ENCODE measurements at places on chromosomes 16 and 17. TPM values are rescaled to one million over a fixed set of nuclear protein-coding genes. Genes with fewer than 3 reads are reported as not detected.

- no peak overlapping the region for H3K27ac ChIP-seq
- peak; percentile 15 for DNase-seq
- peaks cover 5% of the 10 kb centered on the region for H3K4me1 ChIP-seq
- H3K36me3 ChIP-seq: no peaks in the 10 kb centered on the region
Observed at GRCh38 chr16:11140098-11140375, 116.0 kb downstream of the SOCS1 start.

DUXB gene
- polyA plus RNA-seq: not detected

- H3K4me1 ChIP-seq: peaks cover 14% of the 10 kb centered on the region
- no peak overlapping the region for H3K4me3 ChIP-seq
- H3K27ac ChIP-seq: no peak overlapping the region
Observed at GRCh38 chr16:21990381-21990944, 10.5 kb downstream of the PDZD9 start.

GRCh38 chr16:57244463-57244766 is 644 bp upstream of the ARL2BP start:
- peaks cover 6% of the 10 kb centered on the region for H3K4me1 ChIP-seq
- peaks cover 3% of the 10 kb centered on the region for H3K36me3 ChIP-seq
- DNase-seq: no peak
- H3K4me3 ChIP-seq: peak overlapping the region; percentile 89
- peak overlapping the region; percentile 95 for H3K27ac ChIP-seq

- H3K27ac ChIP-seq: no peak overlapping the region
- H3K36me3 ChIP-seq: no peaks in the 10 kb centered on the region
- DNase-seq: peak; percentile 48
- no peaks in the 10 kb centered on the region for H3K27me3 ChIP-seq
- no peak overlapping the region for H3K4me3 ChIP-seq
- peaks cover 12% of the 10 kb centered on the region for H3K4me1 ChIP-seq
Observed at GRCh38 chr16:66478733-66479511, 51.8 kb downstream of the BEAN1 start.

GRAP gene
- 8.6 TPM for polyA plus RNA-seq

PRAC2 gene
- not detected for polyA plus RNA-seq

GRCh38 chr17:7744416-7744815 is 26.9 kb downstream of the DNAH2 start:
- H3K36me3 ChIP-seq: no peaks in the 10 kb centered on the region
- H3K27ac ChIP-seq: no peak overlapping the region
- H3K27me3 ChIP-seq: no peaks in the 10 kb centered on the region
- H3K4me3 ChIP-seq: no peak overlapping the region

GRCh38 chr17:82750241-82750908 is 1.5 kb upstream of the TBCD start:
- H3K27ac ChIP-seq: peak overlapping the region; percentile 20
- no peaks in the 10 kb centered on the region for H3K27me3 ChIP-seq
- peaks cover 5% of the 10 kb centered on the region for H3K4me1 ChIP-seq

GRCh38 chr17:80948976-80949450 is 42.6 kb upstream of the CHMP6 start:
- H3K4me3 ChIP-seq: no peak overlapping the region
- no peak for DNase-seq
- H3K36me3 ChIP-seq: peaks cover 40% of the 10 kb centered on the region
- peaks cover 7% of the 10 kb centered on the region for H3K4me1 ChIP-seq

DNA sequence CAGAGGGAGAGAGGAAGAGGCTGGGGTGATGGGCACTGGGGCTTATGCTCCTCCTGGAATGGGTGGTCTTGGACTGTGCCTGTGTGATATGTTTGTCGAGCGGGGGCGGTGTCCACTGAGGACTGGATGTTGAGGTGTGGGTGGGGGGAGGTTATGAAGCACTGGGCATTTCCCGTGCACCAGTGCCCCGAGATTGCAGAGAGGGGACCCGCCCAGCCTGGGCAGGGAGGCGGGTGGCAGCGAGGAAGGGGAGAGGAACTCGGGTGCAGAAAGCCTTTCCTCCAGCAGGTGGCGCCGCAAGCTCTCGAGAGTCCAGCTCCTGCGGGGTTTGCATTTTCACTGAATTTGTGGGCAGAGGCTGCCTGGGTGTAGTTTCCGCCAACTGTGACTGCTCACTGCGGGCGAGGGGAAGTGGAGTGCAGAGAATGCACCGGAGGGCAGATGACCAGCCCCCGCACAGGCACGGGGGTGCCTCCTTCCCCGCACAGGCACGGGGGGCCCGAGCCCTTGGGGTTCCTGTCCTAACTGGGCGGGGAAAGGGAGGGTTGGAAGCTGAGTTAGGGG is 190.6 kb downstream of the SEC14L1 start:
- H3K27ac ChIP-seq: no peak overlapping the region
- peaks cover 2% of the 10 kb centered on the region for H3K4me1 ChIP-seq
- H3K27me3 ChIP-seq: no peaks in the 10 kb centered on the region
- no peaks in the 10 kb centered on the region for H3K36me3 ChIP-seq

PLCD3 gene
- 13.6 TPM for polyA plus RNA-seq

DNA sequence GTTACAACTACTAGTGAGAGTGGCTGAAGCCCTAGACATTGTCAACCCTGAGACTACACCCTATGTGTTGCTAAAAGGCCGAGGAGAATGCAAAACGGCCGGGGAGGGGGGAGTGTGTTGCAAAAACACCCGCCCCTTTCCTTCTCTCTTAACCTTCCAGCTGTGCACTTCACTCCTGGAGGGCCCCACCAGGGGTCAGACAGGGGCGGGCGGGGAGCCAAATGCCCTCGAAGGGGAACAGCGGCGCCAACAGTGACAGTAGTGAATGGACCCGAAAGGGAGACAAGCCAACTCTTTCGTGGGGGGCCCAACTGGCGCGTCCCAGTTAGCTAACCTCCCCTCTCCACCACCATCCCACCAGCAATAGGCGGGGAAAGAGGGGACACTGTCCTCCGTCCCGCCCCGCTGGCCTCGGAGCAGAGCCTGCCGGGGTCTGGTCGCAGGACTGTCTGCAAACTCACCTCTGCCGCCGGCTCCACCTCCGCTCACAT is 352 bp downstream of the MARF1 start:
- peaks cover 21% of the 10 kb centered on the region for H3K4me1 ChIP-seq
- H3K27me3 ChIP-seq: no peaks in the 10 kb centered on the region
- DNase-seq: peak; percentile 79
- peak overlapping the region; percentile 99 for H3K27ac ChIP-seq
- peak overlapping the region; percentile 97 for H3K4me3 ChIP-seq

- H3K27me3 ChIP-seq: no peaks in the 10 kb centered on the region
- no peak overlapping the region for H3K4me3 ChIP-seq
- peak overlapping the region; percentile 70 for H3K27ac ChIP-seq
Observed at GRCh38 chr16:75044800-75045361, 46.1 kb downstream of the ZNRF1 start.

GRCh38 chr16:66728117-66728787 is 23.2 kb downstream of the DYNC1LI2 start:
- no peak overlapping the region for H3K4me3 ChIP-seq
- H3K36me3 ChIP-seq: peaks cover 77% of the 10 kb centered on the region
- DNase-seq: no peak
- no peaks in the 10 kb centered on the region for H3K4me1 ChIP-seq

STH gene
- not detected for polyA plus RNA-seq

TMEM100 gene
- 127 TPM for polyA plus RNA-seq

AOC2 gene
- 1.5 TPM for polyA plus RNA-seq

DNA sequence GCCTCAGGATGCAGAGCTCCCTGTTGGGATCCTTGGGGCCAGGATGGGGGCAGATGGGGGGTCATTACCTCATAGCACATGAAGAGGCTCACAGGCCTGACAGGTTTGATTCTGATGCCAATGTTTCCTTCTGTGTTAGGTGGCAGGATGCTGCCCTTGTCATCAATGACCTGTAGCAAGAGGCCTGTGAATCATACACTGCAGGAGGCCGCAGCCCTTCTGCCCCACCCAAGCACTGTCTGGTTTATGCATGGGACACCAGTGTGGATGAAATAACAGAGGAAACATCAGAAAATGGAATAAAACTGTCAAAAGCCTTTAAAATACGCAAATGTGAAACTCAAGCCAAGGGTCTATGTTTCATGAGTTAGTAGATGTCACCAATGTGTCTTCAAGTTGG is 60.5 kb upstream of the ACSM2B start:
- DNase-seq: no peak
- H3K27me3 ChIP-seq: no peaks in the 10 kb centered on the region
- no peak overlapping the region for H3K4me3 ChIP-seq
- H3K4me1 ChIP-seq: no peaks in the 10 kb centered on the region
- no peak overlapping the region for H3K27ac ChIP-seq
- no peaks in the 10 kb centered on the region for H3K36me3 ChIP-seq

DNA sequence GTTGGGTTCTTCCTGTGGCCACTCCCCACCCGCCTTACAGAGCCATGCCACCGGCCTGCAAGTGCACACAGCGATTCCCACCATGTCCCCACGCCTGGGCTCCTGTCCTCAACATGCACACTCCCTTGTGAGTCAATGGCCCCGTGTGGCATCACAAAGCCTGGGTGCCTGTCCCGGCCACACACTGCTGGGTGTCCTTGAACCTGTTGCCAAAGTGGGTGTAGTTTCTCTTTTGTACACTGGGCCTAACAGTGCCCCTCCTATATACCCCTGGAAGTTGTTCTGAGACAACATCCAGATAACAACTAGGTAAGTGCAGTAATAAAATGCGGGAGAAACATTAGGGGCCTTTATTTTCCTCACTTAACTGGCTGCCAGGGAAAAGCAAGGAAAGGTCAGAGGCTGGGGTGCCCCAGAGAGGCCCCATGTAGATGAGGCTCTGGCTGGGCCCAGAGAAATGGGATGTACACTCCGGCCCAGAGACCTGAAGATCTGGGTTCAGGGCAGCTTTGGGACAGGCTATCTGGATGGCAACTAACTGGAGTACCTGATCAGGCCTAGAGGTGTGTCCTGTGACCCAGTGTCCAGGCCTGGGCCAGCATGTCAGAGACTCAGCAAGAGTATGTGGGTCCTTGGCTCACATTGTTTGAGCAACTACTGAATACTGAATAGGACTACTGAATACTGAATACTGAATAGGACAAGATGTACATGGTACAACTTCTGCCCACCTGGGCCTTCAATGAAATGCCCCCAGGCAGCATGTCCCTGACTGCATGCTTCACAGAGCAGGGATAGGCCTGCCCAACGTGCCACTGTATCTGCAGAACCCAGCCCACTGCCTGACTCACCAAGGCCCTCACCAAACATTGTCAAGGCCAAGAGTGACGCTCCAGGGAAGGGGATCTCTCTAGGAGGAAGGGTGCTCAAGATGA is 8.3 kb downstream of the ABCC3 start:
- no peak overlapping the region for H3K4me3 ChIP-seq
- no peak for DNase-seq
- H3K27me3 ChIP-seq: no peaks in the 10 kb centered on the region
- no peaks in the 10 kb centered on the region for H3K36me3 ChIP-seq
- peaks cover 30% of the 10 kb centered on the region for H3K4me1 ChIP-seq

GRCh38 chr16:72646615-72647014 is 401.3 kb downstream of the ZFHX3 start:
- H3K27me3 ChIP-seq: no peaks in the 10 kb centered on the region
- H3K4me1 ChIP-seq: no peaks in the 10 kb centered on the region
- H3K4me3 ChIP-seq: no peak overlapping the region
- no peak for DNase-seq
- no peak overlapping the region for H3K27ac ChIP-seq
- H3K36me3 ChIP-seq: no peaks in the 10 kb centered on the region

DNA sequence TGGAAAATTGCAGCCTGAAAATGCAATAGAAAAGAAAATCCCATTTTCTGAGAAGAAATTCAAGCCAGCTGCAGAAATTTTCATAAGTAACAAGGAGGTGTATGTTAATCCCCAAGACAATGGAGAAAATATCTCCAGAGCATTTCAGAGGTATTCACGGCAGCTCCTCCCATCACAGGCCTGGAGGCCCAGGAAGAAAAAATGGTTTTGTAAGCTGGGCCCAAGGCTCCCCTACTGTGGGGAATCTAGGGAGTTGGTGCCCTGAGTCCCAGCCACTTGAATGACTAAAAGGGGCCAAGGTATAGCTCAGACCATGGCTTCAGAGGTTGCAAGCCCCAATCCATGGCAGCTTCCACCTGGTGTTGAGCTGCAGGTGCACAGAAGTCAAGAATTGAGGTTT is 93.3 kb upstream of the ZNF267 start:
- no peak for DNase-seq
- no peaks in the 10 kb centered on the region for H3K27me3 ChIP-seq
- H3K27ac ChIP-seq: no peak overlapping the region

DNA sequence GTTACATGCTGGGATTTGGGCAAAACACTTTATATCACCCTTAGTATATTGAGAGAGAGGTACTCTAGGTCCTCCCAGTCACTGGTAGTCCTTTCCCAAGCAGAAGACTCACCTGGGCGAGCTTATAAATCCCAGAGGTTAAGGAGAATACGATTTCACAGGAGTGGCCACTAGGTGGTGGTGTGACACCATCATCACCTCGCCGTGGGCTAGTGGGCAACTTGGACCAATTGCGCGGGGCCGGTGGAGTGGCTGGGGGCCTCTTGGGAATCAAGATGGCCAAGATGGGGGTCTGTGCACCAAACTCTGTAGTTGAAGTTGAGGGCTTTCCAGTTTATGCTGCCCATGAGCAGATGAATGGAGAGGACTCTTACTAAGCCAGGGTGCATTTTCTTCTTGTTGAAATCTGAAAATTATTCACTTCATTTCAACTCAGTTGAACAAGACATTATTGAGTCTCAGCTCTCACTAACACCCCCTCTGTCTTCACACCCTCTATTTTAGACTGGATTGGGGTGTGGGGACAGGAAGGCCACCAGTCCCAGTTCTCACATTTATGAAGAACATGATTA is 38.2 kb upstream of the PIRT start:
- H3K36me3 ChIP-seq: no peaks in the 10 kb centered on the region
- H3K4me1 ChIP-seq: peaks cover 10% of the 10 kb centered on the region
- no peak overlapping the region for H3K27ac ChIP-seq
- no peak overlapping the region for H3K4me3 ChIP-seq
- DNase-seq: peak; percentile 22
- H3K27me3 ChIP-seq: peaks cover 4% of the 10 kb centered on the region

GRCh38 chr16:17224350-17224749 is 246.4 kb downstream of the XYLT1 start:
- H3K4me3 ChIP-seq: no peak overlapping the region
- no peaks in the 10 kb centered on the region for H3K27me3 ChIP-seq
- no peak for DNase-seq
- H3K27ac ChIP-seq: no peak overlapping the region
- H3K36me3 ChIP-seq: no peaks in the 10 kb centered on the region

NPTX1 gene
- 0.57 TPM for polyA plus RNA-seq

DNA sequence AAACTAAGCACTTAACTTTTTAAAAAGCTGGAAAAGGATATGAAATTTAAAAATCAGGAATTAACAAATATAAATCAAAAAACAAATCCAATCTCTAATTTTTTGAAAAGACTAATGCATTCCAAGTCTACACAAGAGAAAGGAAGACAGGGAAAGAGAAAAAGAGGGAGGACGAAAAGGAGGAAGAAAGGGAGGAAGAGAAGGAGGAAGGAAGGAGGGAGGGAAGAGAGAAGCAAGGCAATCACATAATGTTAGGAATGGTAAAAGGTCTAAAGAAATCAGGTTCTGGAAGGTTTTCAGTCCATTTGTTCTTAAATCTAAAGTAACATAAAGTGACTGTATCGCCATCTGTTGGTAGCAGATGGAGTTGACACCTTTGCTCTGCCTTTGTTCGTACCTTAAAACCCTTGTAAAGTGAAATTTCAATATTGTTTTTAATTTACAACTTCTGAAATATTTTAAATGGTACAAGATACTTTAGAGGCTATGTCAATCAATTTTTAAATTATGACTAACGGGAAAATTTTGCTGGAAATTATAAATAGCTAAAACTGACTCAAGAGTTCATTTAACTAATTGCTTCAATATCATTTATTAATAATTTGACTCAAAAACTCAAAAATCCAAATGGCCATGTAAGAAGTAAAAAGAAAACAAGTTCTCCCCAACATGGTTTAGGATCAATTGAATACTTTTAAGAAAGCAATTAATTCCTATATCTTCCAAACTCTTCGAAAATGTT is 20.4 kb upstream of the CDYL2 start:
- DNase-seq: peak; percentile 78
- H3K4me3 ChIP-seq: no peak overlapping the region
- H3K27ac ChIP-seq: no peak overlapping the region
- H3K4me1 ChIP-seq: no peaks in the 10 kb centered on the region
- H3K27me3 ChIP-seq: no peaks in the 10 kb centered on the region
